GM23248 (cell line): ENCODE measurements at places on chromosomes 1 and 21. TPM values are rescaled to one million over a fixed set of nuclear protein-coding genes. Genes with fewer than 3 reads are reported as not detected.

- DNase-seq = peak; percentile 72
Observed at GRCh38 chr1:185559684-185560331, 174.4 kb upstream of the HMCN1 start.

DNA sequence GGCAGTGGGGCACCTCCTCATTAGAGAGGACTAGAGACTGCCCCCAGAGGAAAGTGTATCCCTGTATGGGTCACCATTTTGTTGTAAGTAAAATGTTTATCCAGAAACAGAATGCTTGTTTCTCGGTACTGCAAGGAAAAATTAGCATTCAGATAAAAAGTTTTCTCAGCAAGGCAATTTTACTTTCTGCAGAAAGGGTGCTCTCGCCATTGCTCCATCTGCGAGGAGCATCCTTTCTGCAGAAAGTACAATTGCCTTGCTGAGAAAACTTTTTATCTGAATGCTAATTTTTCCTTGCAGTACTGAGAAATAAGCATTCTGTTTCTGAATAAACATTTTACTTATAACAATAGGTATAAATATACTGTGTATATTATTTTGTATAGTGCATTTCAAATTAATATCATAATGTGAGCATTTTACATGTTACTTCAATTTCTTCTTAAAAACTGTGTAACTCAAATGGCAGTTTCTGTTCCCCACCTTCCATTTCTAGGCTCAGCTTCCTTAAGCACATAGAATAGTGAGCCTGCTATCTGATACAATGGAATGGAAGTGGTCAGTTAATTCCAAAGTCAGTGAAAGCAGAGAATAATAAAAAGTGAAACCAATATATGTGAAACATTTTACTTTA lies 76.5 kb upstream of the DESI2 start:
- peak; percentile 20 for DNase-seq

- no peak for DNase-seq
Observed at GRCh38 chr21:18991846-18992245, 588.3 kb upstream of the TMPRSS15 start.

TENT5C gene
- total RNA-seq = 0.25 TPM in 1 of 2 replicates, not detected in the other

HAO2 gene
- total RNA-seq = not detected in 2 replicates

DNA sequence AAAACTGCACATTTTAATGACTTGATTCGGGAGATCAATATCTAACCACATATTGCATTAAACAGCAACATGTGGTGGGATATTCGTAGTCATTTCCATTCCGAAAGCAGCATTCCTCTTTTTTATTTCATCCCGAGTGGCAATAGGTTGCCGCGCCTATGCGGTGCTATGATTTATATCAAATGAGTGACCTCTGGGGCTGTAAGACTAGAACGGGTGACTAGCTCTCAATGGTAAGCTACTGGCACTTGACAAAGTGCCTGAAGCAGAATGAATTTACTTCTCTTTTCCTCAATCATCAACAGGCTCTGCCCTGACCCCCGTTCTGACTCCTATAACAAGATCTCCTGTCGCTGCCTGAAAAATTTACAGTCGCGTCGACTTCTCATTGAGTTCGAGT lies 162.3 kb downstream of the ZNF281 start:
- no peak for DNase-seq

DNA sequence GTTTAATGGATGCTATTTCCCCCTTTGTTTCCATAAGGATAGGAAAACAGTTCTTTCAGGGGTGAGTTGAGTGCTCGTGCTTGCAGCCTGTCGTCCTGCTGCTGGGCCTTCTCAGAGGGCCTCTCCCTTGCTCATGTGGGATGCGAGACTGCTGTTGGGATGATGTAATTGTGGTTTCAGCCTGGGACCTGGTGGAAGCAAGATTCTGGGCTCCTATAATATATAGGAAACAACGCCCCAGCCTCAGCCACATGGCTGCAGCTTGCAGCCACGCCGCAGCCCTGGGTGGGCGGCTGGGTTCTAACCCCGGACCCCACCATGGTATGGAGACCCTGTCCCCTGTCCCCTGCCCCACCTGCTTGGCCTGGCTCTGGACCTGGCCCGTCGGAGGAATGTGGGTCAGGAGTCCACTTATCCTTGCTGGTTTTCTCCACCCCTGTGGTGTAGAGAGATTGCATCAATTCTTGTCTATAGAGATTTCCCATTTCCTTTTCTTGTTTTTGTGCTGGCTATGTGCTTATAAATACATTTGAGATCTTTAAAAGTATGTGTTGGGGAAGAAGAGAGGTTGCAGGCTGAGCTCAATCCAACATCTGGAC lies 357.8 kb downstream of the SIPA1L2 start:
- no peak for DNase-seq

DNA sequence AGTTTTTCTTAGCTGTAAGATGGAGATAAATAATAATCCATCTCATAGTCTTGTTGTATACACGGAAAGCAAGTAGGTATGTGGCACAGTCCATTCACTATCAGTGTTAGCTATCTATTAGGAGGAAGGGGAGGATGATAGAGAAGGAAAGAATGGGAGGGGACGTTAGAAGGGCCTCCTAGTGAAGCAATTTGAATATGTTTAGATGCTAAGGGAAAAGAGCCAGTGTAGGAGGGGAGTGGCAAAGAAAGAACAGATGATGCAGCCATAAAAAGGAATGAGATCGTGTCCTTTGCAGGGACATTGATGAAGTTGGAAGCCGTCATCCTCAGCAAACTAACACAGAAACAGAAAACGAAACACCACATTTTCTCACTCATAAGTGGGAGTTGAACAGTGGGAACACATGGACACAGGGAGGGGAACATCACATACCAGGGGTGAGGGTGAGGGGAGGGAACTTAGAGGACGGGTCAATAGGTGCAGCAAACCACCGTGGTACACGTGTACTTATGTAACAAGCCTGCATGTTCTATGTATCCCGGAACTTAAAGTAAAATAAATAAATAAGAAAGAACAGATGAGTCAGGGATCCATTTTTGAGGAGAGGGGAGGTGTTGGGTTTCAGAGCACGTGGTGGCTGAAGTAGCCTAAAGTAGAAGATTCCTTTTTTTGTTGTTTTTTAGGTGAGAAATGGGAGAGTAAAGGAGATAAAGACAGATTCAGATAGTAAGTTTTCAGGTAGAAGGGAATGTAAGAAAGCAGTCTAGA lies 124.1 kb downstream of the POU2F1 start:
- no peak for DNase-seq

GRCh38 chr1:192516776-192517297 lies 58.7 kb upstream of the RGS1 start:
- DNase-seq = no peak

PTPN7 gene
- total RNA-seq = not detected in 2 replicates

GRCh38 chr1:27960762-27961645 lies 1.2 kb downstream of the XKR8 start:
- DNase-seq = peak; percentile 78

AURKAIP1 gene
- total RNA-seq = 118 and 120 TPM in 2 replicates

DNA sequence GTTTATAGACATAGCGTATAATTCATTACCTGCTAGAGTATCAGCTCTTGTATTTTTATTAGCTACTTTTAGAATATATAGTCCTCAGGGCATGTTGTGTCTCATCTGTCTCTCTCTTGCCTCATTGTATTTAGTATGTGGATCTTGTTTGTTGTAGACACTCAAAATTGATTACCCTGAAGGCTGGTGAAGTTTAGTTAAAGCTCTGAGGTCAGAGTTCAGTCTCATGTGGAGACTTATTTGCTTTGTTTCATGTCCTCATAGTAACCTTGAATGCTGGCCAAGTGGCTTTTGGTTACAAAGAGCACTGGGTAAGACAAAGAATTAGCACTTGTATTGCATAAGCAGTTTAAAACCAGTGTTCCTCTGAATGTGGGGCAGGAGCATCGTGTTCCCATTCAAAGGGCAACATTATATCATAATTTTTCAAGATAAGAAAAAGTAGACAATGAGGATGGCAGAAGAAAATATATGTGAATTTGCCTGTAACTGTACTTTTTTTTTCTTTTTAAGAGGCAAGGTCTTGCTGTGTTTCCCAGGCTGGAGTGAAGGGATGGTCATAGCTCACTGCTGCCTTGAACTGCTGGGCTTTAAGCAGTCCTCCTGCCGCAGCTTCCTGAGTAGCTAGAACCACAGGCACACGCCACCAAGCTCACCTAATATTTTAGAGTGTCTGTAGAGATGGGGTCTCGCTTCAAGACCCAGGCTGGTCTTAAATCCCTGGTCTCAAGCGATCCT lies 17.4 kb downstream of the CNST start:
- peak; percentile 51 for DNase-seq

DNA sequence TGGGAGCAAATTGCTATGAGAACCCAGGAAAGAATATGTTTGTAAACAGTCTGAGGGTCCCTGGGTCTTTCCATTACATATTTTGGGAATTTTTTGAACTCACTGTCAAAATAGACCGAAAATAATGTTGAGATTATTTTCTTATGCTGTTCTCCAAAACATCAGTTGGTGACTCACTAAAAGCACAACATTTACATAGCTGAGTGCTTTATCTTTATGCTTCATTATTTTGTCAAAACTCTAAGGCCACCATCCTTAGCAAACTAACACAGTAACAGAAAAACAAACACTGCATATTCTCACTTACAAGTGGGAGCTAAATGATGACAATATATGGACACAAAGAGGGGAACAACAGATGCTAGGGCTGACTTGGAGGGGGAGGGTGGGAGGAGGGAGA lies 459.3 kb downstream of the ADGRL2 start:
- no peak for DNase-seq

DNA sequence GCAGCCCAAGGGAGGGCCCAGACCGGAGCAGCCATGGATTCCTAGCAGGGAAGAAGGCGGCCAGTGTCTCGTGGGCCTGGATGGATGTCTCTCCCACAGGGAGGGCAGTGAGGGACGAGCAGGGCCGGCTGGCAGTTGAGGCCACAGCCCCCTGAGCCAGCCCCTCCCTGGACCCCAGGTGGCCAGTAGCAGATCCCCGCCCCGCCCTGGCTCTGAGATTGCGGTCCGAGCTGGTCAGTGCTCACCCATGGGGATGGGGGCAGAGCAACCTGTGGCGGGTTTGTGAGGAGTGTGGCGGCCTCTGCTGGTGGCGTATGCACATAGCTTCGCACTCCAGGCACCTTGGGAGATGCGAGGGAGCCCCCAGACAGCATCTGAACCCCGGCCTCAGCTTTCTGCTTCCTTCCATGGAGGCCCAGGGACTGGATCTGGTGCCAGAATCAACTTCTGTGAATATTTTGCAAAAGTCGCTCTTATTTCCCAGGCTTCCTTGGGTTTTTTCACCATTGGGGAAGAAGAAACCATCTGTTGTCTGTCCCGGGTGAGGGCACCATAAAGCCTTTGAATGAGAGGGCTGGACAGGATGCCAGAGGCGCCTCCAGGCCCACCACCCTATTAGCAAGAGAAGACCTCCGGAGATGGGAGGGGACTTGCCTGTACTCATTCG lies 8.4 kb upstream of the KCNN3 start:
- peak; percentile 84 for DNase-seq

DNA sequence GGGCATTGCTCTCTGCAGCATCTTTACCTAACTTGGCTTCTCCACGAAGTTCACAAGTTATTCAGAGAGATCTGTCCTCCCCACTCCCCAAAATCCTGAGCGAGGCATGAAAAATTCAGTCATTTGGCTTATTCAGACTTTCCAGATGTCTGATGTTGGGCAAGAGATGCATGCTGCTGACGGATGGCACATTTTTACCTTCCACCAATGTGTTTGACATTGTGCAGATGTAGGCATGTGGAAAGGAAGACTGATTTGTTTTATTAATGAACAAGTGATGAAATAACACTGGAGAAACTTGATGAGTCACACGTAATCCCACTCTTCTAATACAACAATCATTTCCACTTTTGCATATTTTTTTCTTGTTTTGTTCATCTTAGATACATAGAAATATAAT lies 86.7 kb downstream of the C1orf94 start:
- peak; percentile 15 for DNase-seq

DNA sequence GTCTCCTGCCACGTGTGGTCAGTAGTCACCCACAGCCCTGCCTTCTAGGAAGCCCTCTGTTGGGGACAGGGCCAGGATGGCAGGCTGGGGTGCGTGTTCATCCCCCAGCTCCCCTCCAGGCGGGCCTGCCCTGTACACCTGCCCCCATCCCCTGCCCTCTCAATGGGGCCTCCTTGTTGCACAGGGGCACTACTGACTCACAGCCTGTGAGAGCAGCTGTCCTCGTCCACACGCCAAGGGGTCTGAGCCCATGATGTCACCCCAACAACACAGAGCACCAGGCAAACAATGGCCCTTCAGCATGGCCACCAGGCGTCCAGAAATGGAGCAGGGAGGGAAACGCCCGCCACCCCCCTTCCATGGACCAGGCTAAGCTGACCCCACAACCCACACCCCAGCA lies 64.3 kb downstream of the ARHGEF16 start:
- DNase-seq = no peak

DNA sequence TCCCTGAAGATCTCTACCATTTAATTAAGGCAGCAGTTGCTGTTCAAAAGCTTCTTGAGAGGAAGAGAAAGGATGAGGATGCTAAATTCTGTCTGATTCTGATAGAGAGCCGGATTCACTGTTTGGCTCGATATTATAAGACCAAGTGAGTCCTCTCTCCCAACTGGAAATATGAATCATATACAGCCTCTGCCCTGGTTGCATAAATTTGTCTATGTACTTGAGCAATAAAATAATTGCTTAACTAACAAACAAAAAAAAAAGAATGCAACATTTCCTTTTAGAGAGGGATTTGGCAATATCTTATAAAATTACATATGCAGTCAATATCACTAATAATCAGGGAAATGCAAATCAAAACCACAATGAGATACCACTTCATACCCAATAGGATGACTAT lies 26.8 kb downstream of the ALDH9A1 start:
- peak; percentile 56 for DNase-seq

DNA sequence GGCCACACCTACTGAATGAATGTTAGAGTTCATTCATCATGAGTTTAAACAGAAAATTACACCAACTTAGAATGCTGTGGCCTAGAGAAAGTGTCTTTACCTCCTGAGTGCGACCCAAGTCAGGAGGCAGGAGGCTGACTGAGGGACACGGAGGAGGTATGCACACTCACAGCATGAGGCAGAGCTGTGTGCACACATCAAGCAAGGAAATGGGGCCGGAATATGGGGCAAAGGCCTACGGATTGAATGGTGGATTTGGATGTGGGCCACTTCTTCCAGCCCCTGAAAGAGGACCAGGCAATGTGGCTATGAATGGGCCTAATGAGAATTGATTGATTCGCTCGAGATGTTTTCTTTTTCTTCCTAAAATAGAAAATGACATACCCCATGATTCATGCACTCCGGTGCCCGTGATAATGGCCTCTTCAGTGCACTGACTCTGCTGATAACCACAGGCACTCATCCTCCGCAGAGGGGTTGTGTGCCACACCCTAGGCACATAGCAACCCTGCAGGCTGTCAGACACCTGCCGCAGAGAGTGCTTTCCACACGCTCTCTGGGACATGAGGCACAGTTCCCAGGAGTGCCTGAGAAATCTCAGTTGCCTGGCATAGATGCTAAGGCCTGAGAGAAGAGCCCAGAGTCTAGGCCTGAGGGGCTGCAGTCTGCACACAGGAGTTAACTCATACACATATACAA lies 155.5 kb downstream of the GLUL start:
- peak; percentile 52 for DNase-seq

DNA sequence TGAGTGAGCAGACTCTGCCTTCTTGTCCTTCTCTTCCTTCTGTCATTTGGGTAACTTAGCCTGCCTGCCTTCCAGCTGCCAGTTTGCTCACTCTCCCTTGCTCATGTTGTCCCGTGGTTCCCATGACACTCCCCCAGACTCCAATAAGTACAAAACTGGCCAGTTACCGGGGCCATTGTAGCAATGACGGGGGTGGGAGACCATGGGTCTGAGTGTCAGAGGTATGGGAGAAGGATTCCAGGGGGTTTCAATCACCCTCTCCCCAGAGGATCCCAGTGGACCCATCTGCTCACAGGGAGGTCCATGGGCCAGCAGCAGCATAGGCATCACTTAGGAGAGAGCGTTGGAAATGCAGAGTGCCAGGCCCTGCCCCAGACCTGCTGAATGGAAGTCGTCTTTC lies 51.3 kb downstream of the CAPN9 start:
- no peak for DNase-seq
